Testis (tissue), 5 donors: ENCODE measurements at places on chromosomes 3 and 15.

- DNase-seq: no peak
These were observed 50.9 kb downstream of the FEM1B start for GRCh38 chr15:68328443-68328842.

- DNase-seq: no peak
These were observed 63.7 kb upstream of the SMAD6 start for GRCh38 chr15:66638377-66638776.

GRCh38 chr15:73331991-73332925, 36.5 kb downstream of the HCN4 start:
- no peak for DNase-seq

- no peak for DNase-seq
These were observed 175.1 kb upstream of the ATP11B start for GRCh38 chr3:182618085-182618732.

DNA sequence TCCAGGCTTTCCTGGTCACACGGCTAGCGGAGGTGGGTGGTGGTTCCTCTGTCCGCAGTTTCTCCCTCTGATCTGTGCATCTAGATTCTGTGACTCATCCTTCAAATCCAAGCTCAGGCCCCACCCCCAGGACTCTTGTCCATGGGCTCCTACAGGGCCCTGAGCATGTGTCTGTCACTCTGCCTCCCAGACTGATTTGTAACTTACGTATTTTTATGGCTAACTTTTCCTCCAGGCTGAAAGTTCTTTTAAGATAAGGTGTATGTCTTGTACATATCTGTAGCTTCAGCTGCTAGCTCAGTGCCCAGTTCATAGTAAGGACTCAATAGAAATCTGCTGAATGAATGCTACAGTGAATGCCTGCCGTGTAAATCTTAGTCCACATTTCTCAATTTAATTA, 8.0 kb downstream of the ESYT3 start:
- no peak for DNase-seq

DNA sequence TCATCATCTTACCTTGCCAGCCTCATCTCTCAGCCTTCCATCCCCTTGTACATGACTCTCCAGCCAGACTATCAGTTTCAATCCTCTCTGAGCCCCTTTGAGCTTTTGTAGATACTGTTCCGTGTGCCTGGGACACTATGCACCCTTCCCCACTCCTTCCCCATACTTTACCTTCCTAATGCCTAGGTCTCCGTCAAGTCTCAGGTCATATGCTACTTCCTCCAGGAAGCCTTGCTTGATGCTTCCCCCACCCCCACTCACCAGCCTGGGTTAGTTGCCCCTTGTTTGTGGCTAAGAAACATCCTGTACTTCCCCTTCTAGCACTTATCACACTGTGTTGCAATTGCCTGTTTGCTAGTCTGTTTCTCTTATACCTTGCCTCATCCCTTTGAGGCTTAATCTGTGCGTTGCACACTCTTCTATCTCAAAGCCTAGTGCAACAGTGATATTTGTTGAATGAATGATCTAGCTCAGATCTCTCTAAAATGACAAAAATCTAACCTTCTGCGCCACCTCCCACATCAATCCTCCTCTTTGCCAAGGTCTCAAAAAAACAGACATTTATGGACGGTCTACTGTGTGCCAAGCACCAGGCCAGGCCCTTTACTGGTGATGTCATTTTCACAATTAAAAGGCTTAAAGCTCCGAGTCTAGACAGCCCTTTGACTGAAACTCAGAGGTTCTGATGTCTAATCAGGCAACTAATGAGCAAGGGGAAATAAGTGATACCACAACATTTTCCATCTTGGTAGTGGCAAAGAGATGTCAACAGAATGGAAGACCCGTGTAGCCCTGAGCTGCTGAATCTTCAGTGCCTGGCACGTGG, 6.5 kb upstream of the USP3 start:
- DNase-seq: no peak

GRCh38 chr3:11692532-11692813, 48.8 kb upstream of the VGLL4 start:
- no peak for DNase-seq

DNA sequence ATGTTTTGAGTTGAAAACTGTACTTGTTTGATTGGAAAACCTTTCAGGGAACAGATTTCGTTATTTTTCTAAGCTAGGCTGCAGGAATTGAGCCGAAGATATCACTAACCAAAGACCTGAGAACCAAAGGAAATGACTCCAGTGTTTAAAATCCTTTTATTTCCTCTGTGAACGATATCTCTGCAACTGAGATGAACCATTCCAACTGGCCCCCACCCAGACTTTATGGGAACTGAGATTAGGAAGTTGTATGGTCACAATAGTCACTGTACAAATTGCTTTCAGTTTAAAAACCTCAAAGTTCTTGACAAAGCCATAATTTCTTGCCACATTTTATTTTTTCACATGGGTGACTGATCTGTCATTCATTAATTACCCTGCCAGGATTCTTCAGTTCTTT, 232.4 kb downstream of the RBMS3 start:
- no peak for DNase-seq

- DNase-seq: no peak
These were observed 198.4 kb downstream of the WNT5A start for GRCh38 chr3:55288657-55289056.

- DNase-seq: no peak
These were observed 26.9 kb upstream of the WDR72 start for GRCh38 chr15:53786401-53786800.

GRCh38 chr3:294096-294495, 97.5 kb downstream of the CHL1 start:
- no peak for DNase-seq

GRCh38 chr15:79977431-79978054, 6.5 kb upstream of the BCL2A1 start:
- no peak for DNase-seq

DNA sequence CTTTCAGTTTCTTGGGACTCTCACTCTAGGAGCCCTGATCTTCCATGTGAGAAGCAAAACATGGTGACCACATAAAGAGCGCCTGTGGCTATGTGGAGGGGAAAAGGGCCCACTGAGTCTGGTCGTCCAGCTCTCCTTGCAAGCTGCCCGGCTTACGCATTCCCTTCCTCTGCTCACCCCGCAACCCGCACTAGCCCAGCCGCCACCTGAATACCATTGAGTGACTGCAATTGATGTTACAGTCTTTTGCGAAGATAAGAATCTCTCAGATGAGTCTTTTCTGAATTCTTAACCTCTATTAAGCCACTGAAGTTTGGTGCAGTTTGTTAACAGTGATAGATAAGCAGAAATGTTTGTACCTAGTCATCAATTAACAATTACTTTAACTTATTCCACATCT, 589.0 kb upstream of the DPPA4 start:
- no peak for DNase-seq

DNA sequence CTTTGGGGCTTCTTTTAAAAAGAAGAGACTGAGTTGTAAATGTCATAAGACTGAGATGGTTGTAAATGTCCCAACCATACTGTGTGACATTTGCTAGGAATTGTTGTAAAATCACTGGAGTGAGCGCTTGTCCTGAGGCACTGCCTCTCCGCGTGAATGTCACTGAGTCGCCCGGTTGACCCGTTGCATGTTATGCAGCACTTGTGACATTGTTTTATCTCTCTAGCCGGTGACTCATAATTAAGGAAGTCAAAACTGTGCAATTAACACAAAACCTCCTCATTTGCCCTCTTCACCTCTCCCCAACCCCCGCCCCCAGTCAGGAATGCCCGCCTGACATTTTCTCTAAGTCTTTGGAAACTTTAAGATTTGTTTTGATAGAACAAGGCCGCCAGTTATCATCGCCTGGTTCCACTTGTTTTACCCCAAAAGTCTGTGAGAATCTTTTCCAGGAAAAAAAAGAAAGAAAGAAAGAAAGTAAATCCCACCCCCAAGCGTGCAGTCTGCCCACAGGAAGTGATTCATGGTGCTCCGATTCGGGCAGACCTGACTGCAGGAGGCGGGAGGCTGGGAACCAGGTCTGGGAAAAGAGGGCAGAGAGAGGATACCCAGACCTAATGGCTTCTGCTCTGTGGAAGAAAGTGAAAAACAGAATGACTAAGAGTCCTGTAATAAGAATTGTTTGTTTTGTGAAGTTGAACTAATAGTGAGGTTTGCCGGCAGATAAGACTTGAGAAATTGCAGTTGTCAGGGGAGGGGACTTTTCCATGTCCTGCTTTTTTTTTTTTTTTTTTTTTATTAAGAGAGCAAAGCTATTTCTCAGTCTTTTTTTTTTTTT, 84.8 kb downstream of the SMAD3 start:
- peak; percentile 34 for DNase-seq

GRCh38 chr3:44173263-44173662, 68.4 kb upstream of the TOPAZ1 start:
- no peak for DNase-seq

- no peak for DNase-seq
These were observed 149.4 kb downstream of the CFAP20DC start for GRCh38 chr3:58900386-58900785.

GRCh38 chr15:22808240-22808639, 21.8 kb downstream of the NIPA1 start:
- no peak for DNase-seq

DNA sequence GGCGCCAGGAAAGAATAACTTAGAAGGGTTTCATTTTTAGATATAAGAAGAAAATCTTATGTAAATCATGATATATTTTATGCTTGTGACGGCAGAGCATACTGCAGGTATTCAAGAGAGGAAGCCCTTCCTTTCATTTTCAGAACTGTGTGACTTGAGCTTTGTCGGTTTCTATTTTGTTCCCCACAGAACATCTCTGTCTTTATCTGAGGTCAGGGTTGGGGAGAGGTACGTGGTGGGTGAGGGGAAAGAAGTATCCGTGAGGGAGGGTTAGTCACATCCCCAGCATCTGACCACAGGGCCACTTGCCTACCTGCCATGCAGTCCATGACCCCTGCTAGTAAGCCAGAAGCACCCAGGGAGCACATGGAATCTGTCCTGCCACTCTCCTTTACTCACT, 126.5 kb downstream of the DGKG start:
- DNase-seq: no peak

GRCh38 chr3:31908391-31909097, 72.5 kb downstream of the OSBPL10 start:
- no peak for DNase-seq

- DNase-seq: no peak
These were observed 1354.7 kb upstream of the EPHA6 start for GRCh38 chr3:95459706-95460105.

- peak; percentile 72 for DNase-seq
These were observed 27.5 kb downstream of the PLSCR5 start for GRCh38 chr3:146577662-146578061.

GRCh38 chr3:153762411-153763235, 358.6 kb upstream of the ARHGEF26 start:
- no peak for DNase-seq

GRCh38 chr15:44527241-44527640, 9.7 kb upstream of the EIF3J start:
- DNase-seq: no peak

GRCh38 chr3:34683851-34684250, 885.4 kb downstream of the PDCD6IP start:
- peak; percentile 80 for DNase-seq

DNA sequence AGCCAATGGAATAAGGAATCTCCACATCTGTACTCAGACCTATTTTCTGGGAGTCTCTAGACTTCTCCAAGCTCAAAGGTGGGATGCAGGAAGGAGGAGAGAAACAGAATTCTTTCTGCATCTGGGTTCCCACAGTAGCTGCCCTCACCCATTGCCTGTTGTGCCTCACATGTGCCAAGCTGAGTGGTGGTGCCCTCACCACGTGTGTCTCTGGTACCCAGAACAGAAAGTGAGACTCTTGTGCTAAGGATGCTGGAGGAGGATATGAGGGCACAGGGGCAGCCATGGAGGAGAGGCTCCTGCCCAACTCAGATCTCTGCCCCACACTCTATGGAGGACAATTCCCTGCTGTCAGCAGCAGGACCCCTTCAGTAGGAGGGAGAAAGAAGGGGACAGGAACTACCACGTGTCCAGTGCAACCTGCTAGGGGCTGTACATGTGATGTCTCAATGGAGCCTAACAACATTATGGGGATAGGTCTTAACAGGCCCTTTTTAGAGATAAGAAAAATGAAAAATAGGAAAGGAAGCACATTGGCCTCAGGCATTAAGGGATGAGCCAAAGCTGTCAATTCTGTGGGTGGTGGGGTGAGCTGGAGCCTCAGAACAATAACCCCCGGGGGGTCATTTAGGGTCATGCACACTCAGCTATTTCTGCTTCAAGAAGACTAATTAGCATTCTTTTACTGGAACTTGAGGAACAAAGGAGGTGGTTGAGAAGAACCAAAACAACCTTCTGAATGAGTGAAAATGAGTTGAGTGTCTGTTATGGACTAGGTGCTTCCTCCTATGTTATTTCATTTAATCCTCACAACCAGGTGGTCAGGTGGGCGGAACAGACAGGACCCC, 16.3 kb upstream of the NOX5 start:
- DNase-seq: no peak

DNA sequence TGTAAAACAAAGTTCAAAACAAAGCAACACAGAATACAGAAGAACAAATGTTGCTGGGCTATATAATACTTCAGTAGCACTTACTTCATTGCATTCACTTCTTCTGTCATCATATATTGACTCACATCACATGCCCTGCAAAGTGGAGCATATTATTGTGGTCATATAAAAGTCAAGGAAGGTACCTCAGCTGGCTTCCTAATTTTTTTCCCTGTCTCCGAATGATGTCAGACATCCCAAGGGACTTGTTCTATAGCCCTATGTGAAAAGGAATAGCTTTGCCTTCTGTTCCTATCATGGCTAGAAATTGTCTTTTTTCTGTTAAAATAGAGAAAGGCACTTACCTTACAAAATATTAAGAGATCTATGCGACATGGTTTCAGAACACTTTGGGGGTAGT, 109.4 kb downstream of the LRTM1 start:
- DNase-seq: no peak

DNA sequence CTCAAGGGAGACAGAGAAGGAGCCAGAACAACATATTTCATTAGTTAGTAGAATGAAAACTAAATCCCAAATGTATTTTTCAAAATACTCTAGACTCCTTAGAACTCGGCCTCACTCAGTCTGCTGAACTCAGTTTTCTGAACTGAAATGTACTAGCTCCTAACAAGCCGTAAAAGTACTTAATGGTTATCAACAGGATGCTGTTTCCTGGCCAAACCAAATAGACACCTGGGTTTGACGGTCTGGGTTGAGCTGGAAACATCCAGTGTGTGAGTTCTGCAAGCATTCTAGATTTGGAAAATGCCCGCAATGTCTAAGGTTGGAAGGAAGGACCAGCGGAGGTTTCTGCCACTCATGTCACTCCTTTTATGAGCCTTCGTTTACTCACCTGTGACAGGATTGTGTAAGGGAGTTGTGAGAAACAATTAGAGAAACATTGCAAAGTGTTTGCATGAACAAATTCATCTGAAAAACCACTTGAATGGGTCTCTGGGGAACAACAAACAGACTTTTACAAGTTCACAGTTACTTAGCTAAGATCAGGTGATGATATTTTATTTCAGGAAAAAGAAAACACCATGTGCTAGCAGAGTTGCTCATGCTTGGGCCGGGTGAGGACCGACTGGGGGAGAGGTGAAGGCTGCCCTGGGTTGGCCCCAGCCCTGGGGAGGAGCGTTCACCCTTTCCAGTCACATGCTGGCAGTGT, 151.0 kb downstream of the ALDH1A2 start:
- DNase-seq: peak; percentile 25

GRCh38 chr3:86951322-86951721, 39.6 kb downstream of the VGLL3 start:
- DNase-seq: no peak
